ENCODE measurements at places on chromosomes 4 and X.

DNA sequence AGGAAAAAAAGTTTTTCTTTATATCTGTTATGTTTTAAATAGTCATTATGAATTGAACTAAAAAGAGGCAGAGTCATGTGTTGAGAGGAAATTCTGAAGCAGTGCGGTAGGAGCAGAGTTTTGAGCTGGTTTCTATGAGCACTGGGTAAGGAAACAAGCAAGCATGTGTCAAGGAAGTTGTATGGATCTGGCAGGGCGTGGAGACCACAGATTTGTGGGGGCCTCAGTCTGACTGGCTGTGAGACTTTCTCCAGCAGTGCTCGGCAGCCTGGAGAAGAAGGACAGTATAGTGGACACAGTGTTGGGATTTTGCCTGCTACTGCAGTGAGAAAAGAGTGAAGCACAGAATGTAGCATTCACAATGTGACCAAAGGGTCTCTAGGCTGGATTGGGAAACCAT, 399.1 kb downstream of the INPP4B start:
- DNase-seq, result no peak

GRCh38 chr4:104986306-104986705, 160.4 kb upstream of the TET2 start:
- DNase-seq, result no peak

DNA sequence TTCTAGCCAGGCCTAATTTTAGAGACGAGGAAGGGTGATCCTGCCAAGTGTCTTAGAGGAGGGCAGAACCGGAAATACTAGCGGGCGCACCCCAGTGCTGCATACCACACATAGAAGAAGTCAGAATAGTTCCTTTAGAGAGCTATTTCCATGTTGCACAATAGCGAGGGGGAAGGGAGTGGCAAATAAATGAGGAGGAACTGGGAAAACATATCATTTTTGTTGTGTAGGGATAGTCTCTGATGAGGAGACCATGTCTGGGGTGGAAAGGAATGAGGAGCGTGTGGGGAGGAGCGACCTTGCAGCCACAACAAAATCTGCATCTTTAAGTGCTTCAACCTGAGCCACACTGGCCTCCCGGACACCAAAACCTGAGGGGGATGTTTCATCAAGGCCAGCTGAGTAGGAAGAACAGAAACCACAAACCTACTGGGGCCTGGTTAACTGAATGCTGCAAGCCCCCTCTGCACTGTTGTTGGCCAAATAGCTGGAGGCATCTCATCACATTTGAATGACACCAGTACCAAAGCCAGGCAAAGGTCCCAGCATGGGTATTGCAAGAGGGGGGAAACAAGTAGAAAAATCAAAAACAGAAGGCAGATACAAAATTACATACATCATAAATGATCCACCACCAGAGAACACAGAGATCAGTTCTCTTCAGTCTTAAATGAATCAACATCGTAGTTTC, 26.7 kb upstream of the C1QTNF7 start:
- peak; percentile 84 for DNase-seq

- no peak for DNase-seq
Observed at GRCh38 chrX:132184871-132185270, 34.4 kb downstream of the RAP2C start.

GRCh38 chr4:107987916-107988762, 1.6 kb upstream of the HADH start:
- DNase-seq, result no peak

DNA sequence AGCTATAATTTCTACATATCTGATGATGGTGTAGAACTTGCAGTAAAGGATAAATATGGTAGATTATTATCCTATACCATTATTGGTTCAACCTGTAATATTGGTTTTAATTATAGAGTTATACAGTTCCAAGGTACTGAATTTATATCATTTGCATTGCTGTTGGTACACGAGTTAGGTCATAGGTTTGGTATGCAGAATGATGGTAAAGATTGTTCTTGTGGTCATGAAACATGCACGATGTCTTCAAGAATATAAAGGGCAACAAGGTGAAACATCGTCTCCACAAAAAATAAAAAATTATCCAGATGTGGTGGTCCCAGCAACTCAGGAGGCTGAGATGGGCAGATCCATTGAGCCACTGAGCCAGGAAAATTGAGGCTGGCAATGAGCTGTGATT, 99.6 kb downstream of the ADAM29 start:
- DNase-seq, result no peak

DNA sequence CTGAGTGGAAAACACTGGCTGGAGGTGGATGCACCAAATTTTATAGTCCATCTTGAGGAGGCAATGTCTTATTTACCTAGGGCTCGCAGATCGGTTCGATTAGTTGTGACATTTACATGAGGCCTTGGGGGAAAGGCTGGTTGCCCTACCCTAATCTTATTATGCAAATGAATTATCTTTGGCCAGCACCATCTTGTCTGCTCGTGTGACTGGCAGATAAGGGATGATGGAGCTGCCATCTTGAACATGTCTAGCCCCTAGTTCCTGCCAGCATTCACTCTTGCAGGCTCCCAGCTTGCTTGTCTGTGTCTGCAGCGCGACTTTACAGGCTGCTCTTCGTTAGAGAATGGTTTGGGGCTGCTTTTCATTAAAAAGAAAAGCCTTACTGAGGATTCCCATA, 61.9 kb downstream of the SEC24B start:
- no peak for DNase-seq

DNA sequence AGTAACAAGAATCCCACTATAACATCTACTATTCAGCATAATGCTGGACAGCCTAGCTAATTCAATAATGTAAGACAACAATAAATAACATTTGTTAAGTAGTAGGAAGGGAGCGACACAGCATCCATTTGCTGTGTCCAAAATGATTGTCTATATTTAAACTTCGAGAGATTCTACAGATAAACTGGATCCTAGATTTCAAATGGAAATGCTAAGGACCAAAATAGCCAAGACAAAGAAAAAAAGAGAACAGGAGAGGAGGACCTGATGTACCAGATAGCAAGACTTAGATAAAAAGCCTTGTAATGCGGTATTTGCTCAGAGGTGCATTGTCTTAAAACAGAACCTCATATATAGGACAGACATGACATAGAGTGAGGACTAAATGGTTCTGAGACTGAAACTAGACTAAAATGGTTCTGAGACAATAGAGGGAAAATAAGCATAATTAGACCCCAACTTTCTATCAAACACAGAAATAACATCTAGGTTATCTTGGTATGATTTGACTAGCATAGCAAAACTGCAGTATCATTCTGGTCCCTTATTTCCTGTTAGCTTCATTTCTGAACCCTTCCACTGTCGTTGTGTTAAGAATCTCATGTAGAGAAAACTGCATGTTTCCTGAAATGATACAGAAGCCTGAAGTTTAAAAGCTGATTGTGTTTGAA, 3.8 kb downstream of the HPGDS start:
- DNase-seq, result no peak

DNA sequence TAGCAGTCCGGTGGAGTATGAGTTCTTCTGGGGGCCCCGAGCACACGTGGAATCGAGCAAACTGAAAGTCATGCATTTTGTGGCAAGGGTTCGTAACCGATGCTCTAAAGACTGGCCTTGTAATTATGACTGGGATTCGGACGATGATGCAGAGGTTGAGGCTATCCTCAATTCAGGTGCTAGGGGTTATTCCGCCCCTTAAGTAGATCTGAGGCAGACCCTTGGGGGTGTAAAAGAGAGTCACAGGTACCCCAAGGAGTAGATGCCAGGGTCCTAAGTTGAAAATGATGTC, 852 bp downstream of the MAGEH1 start:
- no peak for DNase-seq

GRCh38 chr4:3291969-3292570, 751 bp upstream of the RGS12 start:
- peak; percentile 84 for DNase-seq

GRCh38 chr4:27094783-27095182, 234.1 kb downstream of the STIM2 start:
- no peak for DNase-seq

DNA sequence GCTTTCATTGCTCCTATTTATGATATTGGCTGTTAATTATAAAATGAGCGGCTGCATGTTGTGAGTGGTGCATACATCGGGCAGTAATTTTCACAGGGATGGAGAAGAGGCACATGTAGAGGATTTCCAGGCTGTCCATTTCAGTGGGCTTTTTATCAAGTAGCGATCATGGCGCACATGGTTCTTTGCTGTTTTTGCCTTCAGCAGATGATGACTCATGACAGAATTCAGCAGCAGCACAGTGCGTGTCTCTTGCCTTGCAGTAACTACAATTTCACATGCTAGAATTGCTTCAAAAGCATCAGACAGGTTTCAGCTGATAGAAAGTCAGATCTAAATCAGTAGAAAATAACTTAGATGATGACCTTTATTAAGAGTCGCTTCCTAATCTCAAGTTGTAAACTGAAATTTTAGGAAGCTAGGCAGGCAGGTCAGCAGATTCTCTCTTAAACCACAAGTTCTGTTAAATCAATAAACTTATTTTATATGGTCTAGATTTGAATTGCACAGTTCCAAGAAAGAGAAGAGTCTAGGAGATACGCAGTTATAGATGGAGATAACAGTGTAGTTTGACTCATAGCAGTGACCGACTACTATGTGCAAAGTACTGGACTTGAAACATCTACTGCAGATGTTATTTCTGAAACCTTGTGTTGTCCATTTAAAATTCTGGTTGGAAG, 35.8 kb downstream of the LRP2BP start:
- no peak for DNase-seq

GRCh38 chrX:8455557-8455956, 9.1 kb upstream of the VCX3B start:
- no peak for DNase-seq

- no peak for DNase-seq
Observed at GRCh38 chrX:1925053-1925481, 310.2 kb downstream of the ASMT start.

DNA sequence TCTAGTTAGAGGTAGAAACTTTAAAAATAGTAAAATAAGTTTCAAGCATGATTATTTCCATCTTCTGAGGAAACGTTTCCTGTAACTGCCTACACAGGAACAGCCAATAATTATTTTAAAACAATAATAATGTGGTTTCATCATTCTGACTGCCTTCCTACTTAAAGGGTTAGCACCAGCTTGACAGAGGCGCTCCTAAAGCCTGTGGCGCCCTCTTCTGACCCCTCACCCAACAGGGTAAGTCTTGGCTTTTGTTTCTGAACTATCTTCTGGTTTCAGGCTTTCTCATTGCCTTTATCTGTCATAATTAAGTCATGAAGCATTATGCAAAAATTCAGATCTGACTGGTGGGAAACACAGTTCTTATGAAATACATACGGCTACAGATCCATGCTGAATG, 96.7 kb downstream of the ITM2A start:
- DNase-seq, result no peak

GRCh38 chr4:164892018-164892417, 15.0 kb downstream of the APELA start:
- DNase-seq, result no peak

GRCh38 chr4:145827885-145828284, 110.7 kb downstream of the ZNF827 start:
- no peak for DNase-seq

GRCh38 chrX:13103188-13103913, 58.9 kb upstream of the FAM9C start:
- DNase-seq, result no peak

DNA sequence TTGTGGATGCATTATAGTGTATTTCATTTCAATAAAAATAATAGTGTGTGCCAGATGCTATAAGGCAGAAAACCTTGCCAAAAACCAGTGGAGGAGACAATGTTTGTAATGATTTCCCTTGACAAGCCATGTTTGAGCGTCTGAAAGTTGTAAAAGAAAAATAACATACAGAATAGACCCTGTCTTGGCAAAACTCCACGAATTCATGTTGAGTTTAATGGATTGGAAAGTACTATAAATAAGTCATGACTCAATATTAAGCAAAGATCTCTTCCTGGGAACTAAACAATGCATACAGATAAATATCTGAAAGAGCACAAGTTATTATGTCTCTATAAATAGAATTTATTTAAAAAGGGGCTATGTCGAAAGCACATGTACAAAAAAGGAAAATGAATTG, 543.5 kb downstream of the GABRG1 start:
- no peak for DNase-seq

DNA sequence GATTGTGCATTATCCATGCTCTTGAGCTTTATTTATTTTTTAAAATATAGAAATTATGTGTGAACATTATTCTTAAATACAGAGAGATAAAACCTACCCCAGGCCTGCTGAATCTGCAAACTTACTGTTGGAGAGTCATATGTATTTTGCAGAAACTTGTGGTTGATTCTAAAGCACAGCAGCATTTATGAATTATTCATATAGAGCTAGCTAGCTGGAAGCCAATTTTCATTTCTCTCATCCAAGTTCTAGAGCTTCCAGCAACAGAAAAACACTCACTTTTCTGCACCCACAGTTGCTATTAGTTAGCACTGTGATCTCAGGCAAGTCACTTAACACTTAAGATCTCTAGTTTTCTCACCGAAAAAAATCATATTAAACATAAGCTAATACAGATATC, 479.5 kb upstream of the FAM47C start:
- DNase-seq, result no peak

DNA sequence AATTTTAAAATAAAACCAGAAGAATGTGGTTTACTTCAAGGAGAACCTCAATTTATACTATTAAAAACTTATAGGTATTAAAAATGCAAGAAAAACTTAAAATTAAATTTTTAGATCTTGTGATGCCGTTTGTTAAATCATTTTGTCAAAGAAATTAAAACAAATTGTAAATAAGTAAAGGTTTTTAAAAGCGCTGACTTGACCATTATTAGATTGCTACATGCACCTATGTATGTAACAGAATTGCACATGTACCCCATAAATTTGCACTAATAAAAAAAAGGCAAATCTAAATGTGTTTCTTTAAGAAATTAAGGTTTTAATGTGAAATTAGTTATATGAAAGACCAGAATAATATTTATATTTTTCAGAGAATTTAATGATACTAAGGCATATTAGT, 156.1 kb downstream of the LARP7 start:
- DNase-seq, result no peak

DNA sequence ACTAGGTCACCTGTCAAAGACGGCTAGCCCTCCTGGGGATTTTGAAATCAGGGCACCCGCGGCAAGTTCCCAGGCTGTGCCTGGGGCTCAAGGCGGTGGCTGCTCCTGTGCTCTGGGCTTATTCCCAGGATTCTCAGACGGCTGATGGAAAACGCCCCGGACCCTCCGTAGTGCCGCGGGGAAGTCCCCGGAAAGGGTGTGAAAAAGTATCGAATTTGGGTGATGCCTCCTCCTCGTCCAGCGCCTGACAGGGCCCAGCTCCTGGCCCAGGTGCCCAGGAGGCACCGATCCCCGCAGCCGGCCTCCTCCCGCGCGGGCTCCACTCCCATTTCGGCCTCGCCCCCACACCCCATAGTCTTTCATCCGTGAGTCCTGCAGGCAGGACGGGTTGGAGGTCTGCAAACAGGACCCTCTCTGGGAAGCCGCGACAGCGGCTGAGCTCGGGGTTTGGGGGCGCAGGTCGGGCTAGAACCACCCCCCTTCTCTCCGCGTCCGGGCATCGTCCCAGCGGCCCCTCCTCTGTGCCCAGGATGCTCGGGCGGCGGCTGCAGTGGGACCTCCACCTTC, 1.1 kb upstream of the NSG1 start:
- DNase-seq, result no peak

DNA sequence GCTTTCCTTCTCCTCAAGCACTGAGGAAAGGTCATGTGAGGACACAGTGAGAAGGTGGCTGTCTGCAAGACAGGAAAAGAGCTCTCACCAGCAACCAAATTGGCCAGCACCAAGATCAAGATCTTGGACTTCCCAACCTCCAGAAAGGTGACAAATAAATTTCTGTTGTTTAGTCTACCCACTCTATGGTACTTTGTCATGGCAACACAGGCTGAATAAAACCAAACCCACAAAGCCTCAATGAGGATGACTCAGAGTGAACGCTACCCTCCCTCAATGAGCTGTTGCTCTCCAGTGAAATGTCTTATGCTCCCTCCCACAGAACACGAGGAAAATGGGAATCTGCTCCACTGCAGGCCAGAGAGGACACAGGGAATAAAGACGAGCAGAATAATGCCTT, 244.1 kb downstream of the RAB28 start:
- no peak for DNase-seq

Data from coronary artery (tissue), 2 donors.